ENCODE measurements at places on chromosomes 6 and 20.

GRCh38 chr6:44004136-44004535 is 123.1 kb downstream of the MRPL14 start:
- DNase-seq: no peak

- DNase-seq: no peak
Measured at GRCh38 chr6:100459592-100460184, 5.0 kb downstream of the SIM1 start.

GRCh38 chr6:7050872-7051779 is 56.6 kb upstream of the RREB1 start:
- DNase-seq: peak; percentile 42

- DNase-seq: no peak
Measured at GRCh38 chr6:157288575-157288974, 34.7 kb downstream of the TMEM242 start.

- no peak for DNase-seq
Measured at GRCh38 chr6:170294813-170295509, 4.1 kb upstream of the DLL1 start.

GRCh38 chr6:113635222-113635986 is 221.7 kb upstream of the MARCKS start:
- no peak for DNase-seq

- DNase-seq: no peak
Measured at GRCh38 chr6:13831615-13832014, 17.3 kb upstream of the MCUR1 start.

- no peak for DNase-seq
Measured at GRCh38 chr6:40990301-40990700, 48.7 kb downstream of the UNC5CL start.

- DNase-seq: no peak
Measured at GRCh38 chr20:21511850-21512633, 1.8 kb downstream of the NKX2-2 start.

- DNase-seq: no peak
Measured at GRCh38 chr6:129390900-129391299, 319.1 kb downstream of the ARHGAP18 start.

GRCh38 chr6:10421158-10421920 is 6.5 kb upstream of the TFAP2A start:
- no peak for DNase-seq

- DNase-seq: no peak
Measured at GRCh38 chr6:89085409-89086205, 5.1 kb downstream of the PNRC1 start.

- DNase-seq: no peak
Measured at GRCh38 chr6:14770040-14770439, 475.8 kb upstream of the JARID2 start.

DNA sequence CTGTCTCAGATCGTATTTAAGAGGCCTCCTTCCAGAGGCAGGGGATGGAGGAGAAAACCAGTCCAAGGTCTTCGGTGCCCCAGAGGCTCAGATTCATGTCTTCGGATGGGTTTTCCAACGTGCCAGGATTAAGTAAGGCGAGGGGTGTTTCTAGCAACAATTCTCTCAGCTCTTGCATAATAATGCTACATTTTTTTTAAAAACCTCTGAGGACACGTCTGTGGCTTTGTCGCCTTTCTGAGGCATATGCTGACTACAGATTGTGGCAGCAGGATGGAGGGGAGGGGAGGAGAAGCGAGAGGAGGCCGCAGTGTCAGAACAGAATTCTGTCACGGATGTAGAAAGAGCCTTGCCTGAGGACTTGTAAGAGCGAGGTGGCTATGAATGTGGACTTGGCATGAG is 17.7 kb upstream of the CCDC167 start:
- no peak for DNase-seq

DNA sequence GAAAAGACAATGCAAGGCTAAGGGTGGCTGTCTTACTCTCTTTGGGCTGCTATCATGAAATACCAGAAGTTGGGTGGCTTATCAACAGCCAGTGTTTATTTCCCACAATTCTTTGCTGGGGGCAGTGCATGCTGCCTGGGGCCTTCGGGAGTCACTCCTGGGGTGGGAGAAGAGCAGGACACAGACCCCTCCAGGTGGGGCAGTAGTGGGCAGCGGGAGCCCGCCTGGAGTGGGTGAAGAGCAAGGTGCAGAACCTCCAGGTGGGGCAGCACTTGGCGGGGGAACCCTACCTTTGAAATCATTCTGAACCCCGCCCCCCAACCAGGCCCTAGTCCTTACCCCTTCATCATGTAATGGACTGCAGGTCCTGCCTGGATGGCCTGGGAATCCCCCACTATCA is 69.6 kb upstream of the THBS2 start:
- no peak for DNase-seq

DNA sequence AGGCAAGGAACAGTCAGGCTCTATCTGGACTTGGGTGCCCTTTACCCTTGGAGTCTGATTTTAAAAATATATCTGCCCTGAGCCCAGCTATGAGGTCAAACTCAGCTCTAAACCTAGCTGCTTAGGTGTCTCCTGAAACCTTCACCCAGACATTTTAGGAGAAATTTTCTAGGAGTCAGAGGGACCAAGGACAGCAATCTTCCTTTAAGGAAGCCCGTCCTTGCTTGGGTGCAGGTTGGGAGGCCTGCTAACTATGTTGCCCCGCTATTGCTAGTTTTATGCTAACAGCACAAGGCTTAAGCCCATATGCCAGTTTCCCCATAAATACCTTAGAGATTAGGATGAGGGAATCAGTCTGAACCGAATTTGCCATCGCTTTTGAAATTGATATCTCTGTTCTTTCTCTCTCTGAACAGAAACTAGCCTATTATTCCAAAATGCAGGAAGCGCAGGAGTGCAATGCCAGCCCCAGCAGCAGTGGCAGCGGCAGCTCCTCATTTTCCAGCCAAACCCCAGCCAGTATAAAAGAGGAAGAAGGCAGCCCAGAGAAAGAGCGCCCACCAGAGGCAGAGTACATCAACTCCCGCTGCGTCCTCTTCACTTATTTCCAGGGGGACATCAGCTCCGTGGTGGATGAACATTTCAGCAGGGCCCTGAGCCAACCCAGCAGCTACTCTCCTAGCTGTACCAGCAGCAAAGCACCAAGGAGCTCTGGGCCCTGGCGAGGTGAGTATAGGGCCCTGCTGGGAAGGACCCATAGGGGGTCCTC is 2.6 kb downstream of the VGLL2 start:
- no peak for DNase-seq

GRCh38 chr6:17258749-17259148 is 22.4 kb upstream of the RBM24 start:
- no peak for DNase-seq

- no peak for DNase-seq
Measured at GRCh38 chr6:13425270-13425873, 62.0 kb downstream of the GFOD1 start.

DNA sequence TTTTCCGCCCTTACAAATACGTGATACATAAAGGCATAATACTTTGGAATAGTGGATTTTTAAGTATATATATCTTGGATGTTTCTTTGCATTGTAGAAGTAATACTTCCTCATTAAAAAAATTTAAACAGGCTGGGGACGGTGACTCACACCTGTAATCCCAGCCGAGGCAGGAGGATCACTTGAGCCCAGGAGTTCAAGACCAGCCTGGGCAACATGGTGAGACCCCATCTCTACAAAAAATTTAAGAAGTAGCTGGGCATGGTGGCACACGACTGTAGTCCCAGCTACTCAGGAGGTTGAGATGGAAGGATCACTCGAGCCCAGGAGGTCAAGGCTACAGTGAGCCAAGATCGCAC is 38.6 kb upstream of the RNF8 start:
- no peak for DNase-seq

DNA sequence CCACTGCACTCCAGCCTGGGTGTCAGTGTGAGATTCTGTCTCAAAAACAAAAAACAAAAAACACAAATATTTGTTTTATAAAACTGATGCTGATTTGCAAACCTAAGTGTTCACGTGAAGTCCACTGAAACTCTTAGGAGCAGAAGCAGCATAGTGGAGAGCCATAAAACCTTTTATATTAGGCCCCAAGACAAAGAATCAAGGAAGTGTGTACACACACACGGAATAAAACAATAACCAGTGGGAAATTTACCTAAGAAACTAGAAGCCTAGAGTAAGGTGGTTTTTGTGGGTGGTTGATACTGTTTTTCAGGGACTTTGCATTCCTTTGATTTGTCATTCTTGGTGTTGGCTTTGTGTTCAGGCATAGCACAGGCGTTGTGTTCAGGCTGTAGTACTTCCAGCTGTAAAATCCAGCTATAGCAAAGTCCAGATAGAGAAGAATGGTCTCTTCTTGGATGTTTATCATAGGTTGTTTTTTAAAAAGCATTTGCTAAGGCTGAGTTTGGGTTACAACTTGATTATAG is 61.3 kb downstream of the ATRN start:
- DNase-seq: no peak

- no peak for DNase-seq
Measured at GRCh38 chr6:72032086-72032485, 145.7 kb downstream of the RIMS1 start.

DNA sequence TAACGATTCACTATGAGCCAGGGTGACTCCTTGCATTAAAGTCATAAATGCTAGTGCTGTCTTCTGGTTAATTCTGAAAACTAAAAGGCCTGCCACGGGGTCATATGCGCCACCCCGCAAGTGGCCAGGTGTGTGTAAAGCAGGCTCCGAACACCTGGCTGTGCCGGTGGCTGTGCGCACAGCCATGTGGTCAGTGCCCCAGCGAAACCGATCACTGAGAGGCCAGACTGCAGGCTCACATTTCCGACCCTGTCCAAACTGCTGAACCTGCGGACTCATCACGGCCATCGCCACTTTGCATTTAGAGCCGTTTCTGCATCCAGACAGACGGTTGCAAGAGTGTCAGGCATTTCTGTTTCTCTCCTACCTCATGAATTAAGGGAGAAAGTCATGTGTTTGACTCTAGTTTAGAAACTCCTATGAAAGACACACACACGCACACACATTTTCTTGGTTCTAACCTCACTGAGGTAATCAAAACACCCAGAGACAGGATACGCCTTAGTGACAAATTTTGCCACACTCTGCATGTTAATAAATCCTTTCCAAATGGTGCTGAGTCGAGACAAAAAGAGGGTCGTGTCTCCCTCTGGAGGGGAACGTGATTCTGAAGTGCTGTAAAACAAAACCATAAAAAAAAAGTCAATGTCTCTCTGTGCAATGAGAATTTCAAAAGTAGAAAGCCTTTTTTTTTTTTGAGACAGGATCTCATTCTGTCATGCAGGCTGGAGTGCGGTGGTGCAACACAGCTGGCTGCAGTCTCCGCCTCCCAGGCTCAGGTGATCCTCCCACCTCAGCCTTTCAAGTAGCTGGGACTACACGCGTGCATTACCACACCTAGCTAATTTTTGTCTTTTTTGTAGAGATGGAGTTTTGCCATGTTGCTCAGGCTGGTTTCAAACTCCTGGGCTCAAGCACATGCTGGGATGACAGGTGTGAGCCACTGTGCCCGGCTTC is 31.0 kb upstream of the TCFL5 start:
- no peak for DNase-seq

DNA sequence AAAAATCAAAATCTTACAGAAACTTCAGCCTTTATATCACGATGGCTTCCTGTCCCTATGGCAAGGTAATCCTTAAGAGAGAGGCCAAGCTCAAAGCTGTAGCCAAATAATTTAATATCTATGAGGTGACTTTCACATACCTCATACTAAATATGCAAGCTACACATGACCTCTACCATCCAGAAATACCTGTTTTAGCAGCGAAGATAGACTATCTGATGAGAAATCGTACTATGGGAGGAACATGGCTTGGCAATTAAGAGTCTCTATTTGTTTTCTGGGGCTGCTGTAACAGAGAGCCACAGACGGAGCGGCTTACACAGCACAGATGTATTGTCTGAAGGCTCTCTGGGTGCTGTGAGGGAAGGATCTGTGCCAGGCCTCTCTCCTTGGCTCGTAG is 31.0 kb upstream of the SALL4 start:
- no peak for DNase-seq

DNA sequence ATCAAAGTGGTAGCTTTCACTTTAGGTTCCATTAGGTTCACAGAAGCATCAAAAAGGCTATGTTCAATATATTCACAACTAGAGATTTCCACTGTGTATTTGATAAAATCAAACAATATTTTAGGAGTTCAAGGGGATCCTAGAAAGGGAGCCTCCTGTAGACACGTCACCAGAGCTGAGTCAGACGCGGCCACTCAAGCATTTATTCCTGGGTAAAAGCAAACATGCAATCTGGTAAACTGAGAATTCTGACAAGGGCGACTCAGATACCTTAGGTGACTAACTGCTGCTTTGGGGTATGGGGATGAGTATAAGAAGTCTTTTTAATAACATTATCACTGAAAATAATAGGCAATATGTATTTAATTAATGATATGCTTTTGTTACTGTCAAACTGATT is 118.7 kb upstream of the HMGN3 start:
- no peak for DNase-seq

DNA sequence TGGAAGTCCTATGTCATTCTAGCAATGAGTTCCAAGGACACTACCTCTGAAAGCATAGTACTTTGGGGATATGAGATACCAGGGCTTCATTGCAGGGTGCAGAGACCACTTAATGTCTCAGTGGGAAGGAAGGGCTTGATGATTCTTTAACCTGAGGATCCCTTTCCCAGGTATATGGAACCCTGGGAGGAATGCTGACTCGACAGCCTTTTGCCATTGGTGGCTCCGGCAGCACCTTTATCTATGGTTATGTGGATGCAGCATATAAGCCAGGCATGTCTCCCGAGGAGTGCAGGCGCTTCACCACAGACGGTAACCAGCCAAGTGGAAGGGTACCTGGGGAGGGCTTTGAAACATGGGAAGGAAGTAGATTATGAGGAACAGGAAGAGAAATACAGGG is 4.2 kb downstream of the PSMB9 start:
- DNase-seq: no peak

- no peak for DNase-seq
Measured at GRCh38 chr6:64012351-64013001, 376.9 kb downstream of the PHF3 start.

GRCh38 chr6:82744286-82745015 is 321.2 kb downstream of the UBE3D start:
- DNase-seq: no peak

DNA sequence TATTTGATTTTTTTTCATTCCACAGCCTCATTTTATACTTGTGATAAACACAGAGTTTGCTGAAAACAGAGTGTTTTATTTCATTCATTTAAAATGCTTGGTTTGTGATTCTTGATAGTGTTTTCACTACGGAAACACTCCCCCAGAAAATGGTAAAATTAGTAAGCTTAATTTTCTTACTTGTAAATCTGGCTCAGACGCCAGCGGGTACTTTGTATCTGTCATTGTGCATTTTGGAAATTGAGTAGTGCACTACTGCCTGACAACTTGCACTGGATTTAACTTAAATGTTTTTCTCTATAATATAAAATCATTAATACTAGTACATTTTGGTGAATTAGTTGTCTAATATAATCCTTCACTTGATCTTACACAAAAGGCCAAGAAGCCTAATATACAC is 37.0 kb upstream of the HINT3 start:
- no peak for DNase-seq

GRCh38 chr6:31908791-31909190 is 6.9 kb upstream of the ZBTB12 start:
- DNase-seq: no peak

- no peak for DNase-seq
Measured at GRCh38 chr20:6942266-6942665, 174.8 kb downstream of the BMP2 start.
